ENCODE measurements at places on chromosomes 16 and 17.

- no peak for DNase-seq
These were observed 2.5 kb downstream of the RPAIN start for GRCh38 chr17:5422505-5422904.

- DNase-seq = no peak
These were observed 31.0 kb downstream of the CTCF start for GRCh38 chr16:67593288-67593687.

DNA sequence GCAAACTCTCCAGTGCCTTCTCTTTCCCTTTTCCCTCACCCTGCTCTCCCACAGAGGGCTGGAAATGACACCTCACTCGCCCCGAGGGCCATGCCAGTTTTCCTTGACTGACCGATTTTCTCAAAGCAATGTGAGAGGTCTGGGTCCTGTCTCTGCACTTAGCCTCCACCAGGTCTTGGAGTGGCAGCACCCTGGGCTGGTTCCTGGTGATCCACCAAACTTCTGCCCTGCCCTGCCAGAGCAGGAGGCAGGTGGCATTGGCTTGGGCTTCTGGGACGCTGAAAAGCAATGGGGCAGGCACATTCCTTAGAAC lies 97.5 kb downstream of the RAB11FIP4 start:
- DNase-seq = no peak

DNA sequence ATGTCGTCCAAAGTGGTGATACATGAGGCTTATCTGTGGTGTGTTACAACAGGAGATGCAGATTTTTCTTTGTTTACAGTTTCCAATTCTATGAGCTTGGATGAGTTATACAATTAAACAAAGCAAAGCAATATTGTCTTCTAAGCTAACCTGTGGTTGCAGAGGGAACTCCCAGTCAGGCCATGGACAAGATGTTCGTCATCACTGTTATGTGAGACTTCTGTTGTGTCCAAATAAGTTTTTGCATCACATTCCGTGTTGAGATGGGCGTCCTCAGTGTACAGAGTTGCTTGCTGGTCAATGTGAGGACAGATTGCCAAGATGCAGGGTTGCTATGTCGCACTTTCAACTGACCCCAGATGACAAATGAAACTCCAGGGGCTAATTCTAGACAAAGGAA lies 189.3 kb downstream of the IRF8 start:
- no peak for DNase-seq

DNA sequence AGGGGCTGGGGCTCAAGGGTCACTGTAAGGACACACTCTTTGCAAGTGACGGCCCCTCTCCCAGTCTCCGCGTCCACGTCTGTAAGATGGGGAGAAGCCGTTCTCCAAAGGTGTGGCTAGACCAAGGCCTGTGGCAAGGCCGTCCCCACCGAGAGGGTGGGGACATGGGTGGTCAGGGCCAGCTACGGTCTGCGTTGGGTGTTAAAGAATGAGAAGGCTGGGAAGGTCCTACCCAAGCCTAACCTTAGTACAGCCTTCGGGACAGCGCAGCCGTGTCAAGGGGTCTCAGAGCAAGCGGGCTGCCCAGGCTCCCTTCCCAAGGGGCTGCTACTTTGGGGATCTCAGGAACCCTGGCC lies 1.9 kb downstream of the C1QTNF8 start:
- no peak for DNase-seq

DNA sequence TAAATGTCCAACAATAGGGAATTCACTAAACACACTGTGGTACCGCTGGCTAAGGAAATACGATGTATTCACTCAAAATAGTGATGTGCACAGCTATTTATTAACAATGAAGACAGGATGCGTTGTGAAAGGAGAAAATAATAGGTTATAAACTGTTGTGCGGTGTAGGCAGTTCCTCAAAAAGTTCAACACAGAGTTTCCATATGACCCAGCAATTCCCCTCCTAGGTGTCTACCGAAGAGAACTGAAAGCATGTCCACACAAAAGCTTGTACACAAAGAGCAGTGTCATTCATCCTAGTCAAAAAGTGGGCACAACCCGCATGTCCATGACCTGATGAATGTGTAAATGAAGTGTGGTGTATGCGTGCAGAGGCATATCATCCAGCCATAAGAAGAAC lies 1.2 kb upstream of the CES1 start:
- DNase-seq = no peak

- no peak for DNase-seq
These were observed 7.4 kb upstream of the NUDT16L1 start for GRCh38 chr16:4685776-4686496.

GRCh38 chr16:70679671-70680494 lies 6.0 kb downstream of the MTSS2 start:
- DNase-seq = no peak
